ENCODE measurements at places on chromosomes 7 and 10.

DNA sequence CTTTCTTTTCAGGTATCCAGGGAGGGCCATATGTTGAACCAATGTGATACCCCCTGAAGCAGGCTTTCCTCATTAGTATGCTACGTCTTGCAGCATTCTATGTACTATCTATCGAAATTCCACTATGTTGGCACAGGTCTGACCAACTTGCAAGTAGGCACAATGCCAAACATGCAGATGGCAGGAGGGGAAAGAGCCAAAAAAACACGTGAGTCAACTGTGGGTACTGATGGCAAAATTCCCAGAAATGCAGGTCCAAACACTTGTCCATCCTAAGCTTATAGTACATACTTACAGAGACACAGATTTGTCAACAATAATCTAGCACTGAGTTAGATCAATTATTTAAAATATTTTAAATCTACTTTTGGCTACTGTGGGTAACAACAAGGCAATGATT, 394.9 kb downstream of the DGKB start:
- no peak for DNase-seq

DNA sequence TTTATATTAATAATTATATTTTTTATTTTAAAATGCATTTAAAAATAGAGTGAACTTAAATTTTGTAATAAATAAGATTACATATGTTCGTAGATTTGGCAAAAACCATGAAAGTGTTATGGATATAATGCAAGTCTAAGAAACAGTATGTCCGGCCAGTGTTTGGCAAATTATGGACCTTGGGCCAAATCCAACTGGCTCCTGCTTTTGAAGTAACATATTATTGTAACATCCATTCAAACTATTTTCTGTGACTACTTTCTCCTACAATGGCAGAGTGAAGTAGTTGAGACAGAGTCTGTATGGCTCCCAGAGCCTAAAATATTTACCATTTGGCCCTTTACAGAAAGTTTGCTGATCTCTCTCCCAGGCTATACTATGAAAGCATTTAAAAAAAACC, 38.9 kb downstream of the TMEM229A start:
- DNase-seq = no peak

DNA sequence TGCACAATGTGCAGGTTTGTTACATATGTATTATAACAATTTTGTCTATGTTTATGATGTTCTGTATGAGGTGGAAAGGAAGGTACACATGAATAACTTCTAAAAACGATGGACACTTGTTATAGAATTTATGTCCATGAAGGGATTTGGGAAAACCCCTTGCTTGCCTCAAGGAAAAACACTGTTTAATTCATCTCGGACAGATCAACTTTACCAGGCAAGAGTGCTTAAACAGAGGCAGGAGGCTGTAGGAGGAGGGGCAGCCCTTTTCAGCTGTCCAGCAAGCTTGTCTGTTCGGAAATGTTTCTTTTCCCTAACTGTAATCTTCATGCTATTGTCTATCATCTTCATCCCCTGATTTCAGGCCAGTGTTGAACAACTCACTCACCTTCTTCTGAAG, 200.9 kb downstream of the CDC14C start:
- no peak for DNase-seq

- DNase-seq = no peak
Measured at GRCh38 chr10:137031-137430, 1.8 kb downstream of the ZMYND11 start.

DNA sequence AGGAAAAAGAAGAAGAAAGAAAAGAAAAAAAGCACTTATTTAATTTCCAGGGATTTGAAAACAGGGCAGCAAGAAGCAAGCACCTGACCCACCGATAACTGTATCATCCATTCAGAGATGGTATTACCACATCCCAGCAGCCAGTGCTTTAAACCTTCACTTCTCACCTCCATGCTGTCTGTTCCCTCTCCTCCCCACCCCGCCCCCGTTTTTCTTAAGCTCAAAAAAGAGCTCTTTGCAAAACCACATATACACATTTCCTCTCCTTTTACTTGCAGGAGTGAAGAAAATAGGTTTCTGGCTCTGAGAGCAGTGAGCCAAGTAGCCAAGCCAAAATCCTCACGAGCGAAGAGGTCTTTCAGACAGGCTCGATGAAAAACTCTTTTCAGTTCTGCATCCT, 2.2 kb downstream of the STOX1 start:
- no peak for DNase-seq

Data from heart left ventricle (tissue), 16 donors.